Progenitor cell of endocrine pancreas (in vitro differentiated cells): ENCODE measurements at places on chromosomes 1 and 21. TPM values are rescaled to one million over a fixed set of nuclear protein-coding genes. Genes with fewer than 3 reads are reported as not detected.

The COL18A1 gene
- 271 TPM in 2 replicates for total RNA-seq

The LRRC38 gene
- not detected in 2 replicates for total RNA-seq

The BARHL2 gene
- total RNA-seq, result not detected in 2 replicates

The PDC gene
- total RNA-seq, result not detected in 2 replicates

The NR5A2 gene
- 23.2 and 29.1 TPM in 2 replicates for total RNA-seq

- peaks cover 5% of the 10 kb centered on the region for H3K4me1 ChIP-seq
- no peak for DNase-seq
- no peak overlapping the region for H3K4me3 ChIP-seq
- no peaks in the 10 kb centered on the region for H3K36me3 ChIP-seq
- no peak overlapping the region for H3K27ac ChIP-seq
Observed at GRCh38 chr1:245475126-245475525, 320.3 kb downstream of the KIF26B start.

DNA sequence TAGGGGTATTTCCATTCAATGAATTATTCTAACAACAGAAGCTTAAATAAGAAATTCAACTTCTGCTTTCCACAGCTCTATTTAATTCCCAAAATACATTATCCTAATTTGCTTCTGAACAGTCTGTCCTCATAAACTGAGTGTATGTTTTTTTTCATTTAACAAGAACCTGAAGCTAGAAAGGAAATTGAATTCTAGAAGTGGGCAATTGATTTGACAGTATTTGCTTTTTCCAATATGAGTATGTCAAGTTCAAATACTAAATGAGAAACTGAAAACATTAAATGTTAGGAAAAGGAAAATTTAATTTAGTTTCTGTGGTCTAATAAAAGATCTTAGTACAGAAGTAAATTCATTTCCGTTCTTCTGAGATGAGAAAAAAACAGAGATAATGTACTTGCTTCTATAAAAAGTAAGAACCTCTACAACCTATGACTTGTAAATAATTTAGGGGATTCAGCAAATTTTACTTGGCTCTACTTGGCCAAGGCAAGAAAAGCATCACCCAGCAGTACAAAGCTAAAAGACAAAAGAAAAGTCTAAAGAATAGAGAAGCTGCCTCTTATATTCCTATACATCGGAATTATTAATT lies 31.1 kb downstream of the RAB3GAP2 start:
- DNase-seq, result no peak
- no peak overlapping the region for H3K27ac ChIP-seq
- H3K4me3 ChIP-seq, result no peak overlapping the region

GRCh38 chr1:28058971-28059878 lies 29.2 kb downstream of the EYA3 start:
- no peaks in the 10 kb centered on the region for H3K27me3 ChIP-seq
- no peak for DNase-seq
- H3K4me3 ChIP-seq, result no peak overlapping the region
- H3K36me3 ChIP-seq, result peaks cover 6% of the 10 kb centered on the region
- H3K4me1 ChIP-seq, result peaks cover 28% of the 10 kb centered on the region

GRCh38 chr1:34786521-34787325 lies 5.7 kb downstream of the GJB3 start:
- H3K27ac ChIP-seq, result no peak overlapping the region
- no peaks in the 10 kb centered on the region for H3K36me3 ChIP-seq
- no peak overlapping the region for H3K4me3 ChIP-seq
- H3K4me1 ChIP-seq, result peaks cover 19% of the 10 kb centered on the region

DNA sequence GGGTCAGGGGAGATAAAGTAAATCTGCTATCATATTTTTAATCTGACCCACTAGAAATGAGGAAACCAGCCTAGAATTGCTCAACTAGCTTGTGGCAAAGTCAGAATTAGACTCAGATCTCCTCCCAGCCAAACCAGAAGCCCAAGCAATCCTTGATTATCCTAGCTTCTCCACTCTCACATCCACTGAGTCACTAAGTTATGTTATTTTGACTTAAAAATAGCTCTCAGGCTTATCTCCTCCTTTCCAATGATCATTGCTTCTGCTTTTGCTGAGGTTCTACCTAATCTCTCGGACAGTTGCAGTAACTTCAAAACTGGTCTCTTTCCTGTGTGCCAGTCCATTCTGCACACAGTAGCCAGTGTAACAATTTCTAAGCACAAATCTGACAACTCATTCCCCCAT lies 22.9 kb downstream of the OVAAL start:
- H3K4me3 ChIP-seq, result no peak overlapping the region
- H3K27me3 ChIP-seq, result no peaks in the 10 kb centered on the region
- no peak for DNase-seq

DNA sequence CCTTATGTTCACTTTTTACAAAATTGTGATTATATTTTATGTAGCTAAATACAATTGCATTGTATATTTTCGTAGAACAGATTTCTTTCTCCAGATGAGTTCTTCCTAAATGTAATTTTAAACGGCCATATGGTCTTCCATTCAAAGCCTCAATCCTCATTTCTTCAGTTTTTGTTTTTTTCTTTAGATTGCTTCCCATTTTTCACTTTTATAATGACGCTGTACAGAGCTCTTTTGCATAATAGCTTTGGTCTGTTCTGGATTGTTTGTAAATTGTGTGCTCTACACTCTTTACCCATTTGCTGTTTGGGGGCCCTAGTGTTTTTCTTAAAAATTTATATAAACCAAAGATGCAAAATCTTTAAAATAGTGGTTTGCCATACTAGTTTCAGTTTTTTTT lies 27.8 kb downstream of the AVPR1B start:
- H3K27ac ChIP-seq, result no peak overlapping the region
- no peak overlapping the region for H3K4me3 ChIP-seq
- peaks cover 3% of the 10 kb centered on the region for H3K27me3 ChIP-seq
- H3K36me3 ChIP-seq, result no peaks in the 10 kb centered on the region

DNA sequence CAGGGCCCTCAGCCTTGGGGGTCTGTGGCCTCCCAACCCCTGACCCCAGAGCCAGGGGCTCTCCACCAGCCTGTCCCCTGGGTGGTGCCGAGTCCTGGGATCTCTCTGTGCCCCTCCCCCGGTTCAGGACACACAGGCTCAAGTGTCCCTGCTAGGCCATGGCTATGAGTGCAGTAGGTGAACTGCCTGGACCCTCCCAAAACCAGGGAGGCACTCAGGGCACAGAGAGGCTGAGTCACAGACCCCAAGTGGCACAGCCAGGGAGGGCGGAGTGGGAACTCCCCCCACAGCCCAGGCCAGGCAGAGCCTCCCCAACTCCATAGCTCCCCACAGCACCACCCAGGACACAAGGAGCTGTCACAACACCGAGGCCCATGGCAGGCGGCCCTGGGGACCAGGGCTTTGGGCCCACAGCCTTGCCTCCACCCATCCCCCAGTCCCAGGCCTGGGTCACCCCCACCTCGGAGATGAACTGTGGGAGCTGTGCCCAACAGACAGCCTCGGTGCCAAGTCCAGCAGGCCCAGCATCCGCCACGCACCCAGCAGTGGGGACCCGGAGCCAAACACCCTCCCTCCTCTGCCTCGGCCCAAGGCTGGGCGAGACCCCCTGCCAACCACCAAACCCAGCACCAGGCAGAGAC lies 3.2 kb downstream of the DVL1 start:
- no peak overlapping the region for H3K4me3 ChIP-seq
- peaks cover 2% of the 10 kb centered on the region for H3K36me3 ChIP-seq
- no peaks in the 10 kb centered on the region for H3K27me3 ChIP-seq
- DNase-seq, result no peak
- no peak overlapping the region for H3K27ac ChIP-seq

GRCh38 chr1:59379371-59379728 lies 82.5 kb downstream of the FGGY start:
- DNase-seq, result no peak
- H3K27me3 ChIP-seq, result no peaks in the 10 kb centered on the region
- no peak overlapping the region for H3K27ac ChIP-seq
- H3K4me3 ChIP-seq, result no peak overlapping the region
- peaks cover 5% of the 10 kb centered on the region for H3K4me1 ChIP-seq
- H3K36me3 ChIP-seq, result peaks cover 7% of the 10 kb centered on the region

DNA sequence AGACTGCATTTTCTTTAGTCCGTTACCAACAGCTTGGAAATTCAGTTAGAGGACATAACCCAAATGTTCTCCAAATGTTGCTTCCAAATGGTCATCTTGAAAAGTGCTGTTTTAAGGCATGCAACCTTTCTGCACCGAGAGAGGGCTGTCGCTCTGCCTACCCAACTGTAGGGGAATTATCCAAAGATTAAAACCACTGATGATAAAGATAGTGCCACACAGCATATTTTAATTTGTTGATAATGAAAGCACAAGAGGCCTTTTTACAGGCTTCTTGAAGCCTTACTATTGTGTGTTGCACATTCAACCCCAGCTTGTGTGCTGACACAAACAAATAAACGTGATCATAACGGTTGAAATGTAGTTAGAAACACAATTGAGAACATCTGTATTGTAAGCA lies 121.5 kb downstream of the LMO4 start:
- H3K27ac ChIP-seq, result no peak overlapping the region
- no peak for DNase-seq
- H3K27me3 ChIP-seq, result no peaks in the 10 kb centered on the region
- H3K4me1 ChIP-seq, result no peaks in the 10 kb centered on the region
- H3K36me3 ChIP-seq, result no peaks in the 10 kb centered on the region
- no peak overlapping the region for H3K4me3 ChIP-seq

- H3K27ac ChIP-seq, result no peak overlapping the region
- H3K4me1 ChIP-seq, result no peaks in the 10 kb centered on the region
- no peak for DNase-seq
- H3K4me3 ChIP-seq, result no peak overlapping the region
Observed at GRCh38 chr1:22887491-22887890, 85.2 kb downstream of the LACTBL1 start.

DNA sequence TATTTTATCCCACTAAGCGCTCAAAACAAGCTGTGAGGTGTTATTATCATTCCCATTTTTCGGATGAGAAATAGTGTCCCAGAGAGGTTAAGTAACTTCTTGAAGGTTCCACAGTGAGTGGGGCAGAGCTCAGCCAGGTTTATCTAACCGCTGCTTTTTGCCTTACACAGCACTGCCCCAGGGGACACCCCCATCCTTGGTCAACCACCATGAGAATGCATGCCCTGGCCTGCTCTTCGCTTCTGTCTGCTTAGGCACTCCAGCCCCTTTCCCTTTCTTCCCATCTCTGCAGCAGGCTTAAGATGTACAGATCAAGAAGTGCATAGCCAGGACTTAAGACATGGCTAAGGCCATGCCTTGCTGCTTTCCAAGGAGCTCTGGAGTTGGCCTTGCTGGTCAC lies 159.0 kb upstream of the CD34 start:
- H3K27me3 ChIP-seq, result peaks cover 33% of the 10 kb centered on the region
- no peak overlapping the region for H3K27ac ChIP-seq
- H3K36me3 ChIP-seq, result peaks cover 5% of the 10 kb centered on the region
- no peak for DNase-seq
- no peak overlapping the region for H3K4me3 ChIP-seq

- peaks cover 17% of the 10 kb centered on the region for H3K4me1 ChIP-seq
- no peak overlapping the region for H3K27ac ChIP-seq
- no peak for DNase-seq
Observed at GRCh38 chr1:93489756-93490155, 41.8 kb downstream of the FNBP1L start.
